Mesothelial cell of epicardium (in vitro differentiated cells): ENCODE measurements at places on chromosomes 3 and 15.
A peak's percentile ranks its signal among the peaks of the same experiment; 100 is the strongest.

DNA sequence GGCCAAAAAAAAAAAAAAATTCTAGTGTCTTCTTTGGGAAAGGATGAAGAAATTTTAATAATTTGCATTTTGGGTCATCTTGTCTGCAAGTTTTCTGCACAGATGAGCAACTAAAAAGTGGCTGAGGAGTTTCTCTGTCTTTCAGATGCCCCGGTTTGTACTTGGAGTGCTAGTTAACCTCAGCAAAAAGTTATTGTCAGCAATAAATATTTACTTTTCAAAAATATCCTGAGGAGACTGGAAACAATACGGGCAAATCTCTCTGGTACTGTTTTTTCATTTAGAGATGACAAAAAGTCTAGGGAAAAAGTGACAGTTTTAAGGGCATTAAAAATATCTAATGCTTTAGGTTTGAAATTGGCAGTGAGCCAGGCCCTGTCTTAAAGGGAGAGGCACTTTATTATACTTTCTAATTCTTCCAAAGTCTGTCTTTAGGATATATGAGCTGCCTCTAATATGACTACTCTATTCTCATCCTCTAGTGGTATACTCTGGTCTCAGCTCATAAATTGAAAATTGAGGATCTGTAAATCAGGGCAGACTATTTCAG is 436.0 kb upstream of the NR2F2 start:
- DNase-seq = no peak

GRCh38 chr3:170797685-170798084 is 72.3 kb downstream of the RPL22L1 start:
- no peak for DNase-seq

- no peak for DNase-seq
These were observed 92.5 kb downstream of the BDH1 start for GRCh38 chr3:197463279-197463678.

DNA sequence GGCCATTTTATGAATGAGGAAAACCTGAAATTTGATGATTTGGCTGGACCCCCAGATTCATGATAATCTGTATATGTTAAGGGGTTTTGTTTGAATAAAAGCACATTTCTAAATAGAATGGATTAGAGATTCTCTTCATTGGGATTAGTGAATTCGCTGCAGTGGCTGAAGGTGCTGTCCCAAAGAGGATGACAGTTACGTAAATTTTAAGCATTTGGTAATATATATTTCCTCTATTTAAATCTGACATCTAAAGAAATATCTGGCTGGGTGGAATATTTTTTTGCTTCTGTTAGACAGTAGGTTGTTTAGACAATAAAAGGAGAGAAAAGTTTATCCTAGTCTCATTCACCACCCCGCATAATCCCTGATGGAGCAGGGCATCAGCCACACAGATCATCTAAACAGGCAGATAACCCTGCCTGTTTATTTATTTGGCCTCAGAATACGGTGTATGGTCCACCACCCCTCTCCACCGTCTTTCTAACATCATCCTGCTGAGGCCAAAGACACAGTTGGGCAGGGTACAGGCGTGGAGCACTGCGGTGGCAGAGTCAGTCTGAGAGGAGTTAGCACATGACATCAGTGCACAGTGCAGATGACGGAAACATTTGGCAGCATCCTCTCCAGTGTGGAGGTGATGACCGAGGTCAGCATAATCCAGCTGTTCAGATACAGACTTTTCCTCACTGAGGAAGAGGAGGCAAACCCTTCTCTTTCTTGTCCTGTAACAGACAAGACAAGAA is 20.4 kb upstream of the NFKBIZ start:
- no peak for DNase-seq

DNA sequence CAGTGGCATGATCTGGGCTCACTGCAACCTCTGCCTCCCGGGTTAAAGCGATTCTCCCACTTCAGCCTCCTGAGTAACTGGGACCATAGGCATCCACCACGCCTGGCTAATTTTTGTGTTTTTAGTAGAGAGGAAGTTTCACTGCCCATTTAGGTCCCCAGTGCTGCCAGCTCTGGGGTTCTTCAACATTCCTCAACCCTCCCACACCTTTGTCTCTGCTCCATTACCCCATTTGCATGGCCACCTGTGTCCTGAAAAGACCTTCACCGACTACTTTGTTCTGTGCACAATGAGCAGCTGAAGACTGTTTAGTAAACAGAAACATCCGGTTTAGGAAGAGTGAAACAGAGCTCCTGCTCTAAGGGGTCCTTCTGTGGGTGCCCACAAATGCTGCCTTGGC is 92.0 kb downstream of the FAM43A start:
- DNase-seq = peak; percentile 19

DNA sequence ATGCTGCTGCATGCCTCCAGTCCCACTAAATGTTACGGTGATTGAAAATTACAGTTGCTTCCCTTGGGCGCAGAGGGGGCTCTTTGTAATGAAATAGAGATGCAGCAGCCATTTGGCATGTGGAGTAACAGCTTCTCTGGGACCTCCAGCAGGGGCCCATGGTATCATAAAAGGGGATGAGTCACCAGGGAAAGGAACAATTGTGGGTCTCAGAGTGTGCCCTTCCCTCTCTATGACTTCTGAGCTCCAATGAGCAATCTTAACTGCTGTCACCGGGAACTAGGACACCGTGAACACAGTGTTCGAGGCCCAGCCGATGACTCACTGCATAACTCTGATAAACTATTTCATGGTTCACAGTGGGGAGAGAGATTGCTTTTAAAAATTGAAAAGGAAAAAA is 164.8 kb upstream of the NUDT16 start:
- no peak for DNase-seq

DNA sequence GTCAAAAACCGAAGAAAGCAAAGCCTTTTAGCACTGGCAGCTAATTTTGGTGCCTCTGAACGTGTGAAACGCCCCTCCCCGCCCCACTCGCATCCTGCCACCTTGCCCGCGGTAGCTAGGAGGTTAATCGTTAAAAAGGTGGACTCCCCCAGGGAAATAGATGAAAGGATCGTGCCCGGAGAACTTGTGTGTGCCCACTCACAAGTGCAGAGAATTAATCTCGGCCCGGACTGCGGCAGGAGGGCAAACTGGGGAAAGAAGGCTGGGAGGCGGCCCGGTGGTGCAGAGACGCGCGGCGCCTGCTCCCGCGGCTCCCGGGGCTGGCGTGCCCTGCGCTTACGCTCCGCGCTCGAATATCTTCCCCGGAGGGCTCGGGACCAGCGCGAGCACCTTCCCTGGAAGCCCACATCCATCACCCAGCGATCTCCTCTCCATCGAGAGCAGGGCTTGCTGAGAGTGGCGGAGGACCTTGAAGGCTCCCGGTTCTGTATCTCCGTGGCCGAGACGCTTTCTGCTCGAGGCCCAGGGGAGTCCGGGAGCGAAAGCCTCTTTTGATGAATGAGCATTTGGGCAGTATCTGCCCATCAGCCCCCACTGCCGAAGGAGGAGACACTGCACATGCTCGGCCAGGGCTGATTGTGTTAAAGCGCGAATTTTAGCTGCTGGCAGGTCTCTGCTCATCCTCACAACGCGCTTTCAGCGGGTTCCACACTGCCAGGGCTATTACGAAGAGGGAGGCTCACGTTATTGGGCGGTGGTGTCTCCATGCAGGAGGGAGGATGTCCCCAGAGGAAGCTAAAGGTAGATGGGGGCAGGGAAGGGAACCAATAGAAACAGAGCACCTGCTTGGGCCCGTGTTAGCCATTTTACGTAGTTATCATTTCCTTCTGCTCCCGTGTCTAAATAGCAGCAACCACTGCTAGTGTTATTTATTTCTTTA is 1.3 kb upstream of the SPTSSB start:
- peak; percentile 56 for DNase-seq

GRCh38 chr3:172319595-172319994 is 128.7 kb downstream of the GHSR start:
- DNase-seq = no peak

DNA sequence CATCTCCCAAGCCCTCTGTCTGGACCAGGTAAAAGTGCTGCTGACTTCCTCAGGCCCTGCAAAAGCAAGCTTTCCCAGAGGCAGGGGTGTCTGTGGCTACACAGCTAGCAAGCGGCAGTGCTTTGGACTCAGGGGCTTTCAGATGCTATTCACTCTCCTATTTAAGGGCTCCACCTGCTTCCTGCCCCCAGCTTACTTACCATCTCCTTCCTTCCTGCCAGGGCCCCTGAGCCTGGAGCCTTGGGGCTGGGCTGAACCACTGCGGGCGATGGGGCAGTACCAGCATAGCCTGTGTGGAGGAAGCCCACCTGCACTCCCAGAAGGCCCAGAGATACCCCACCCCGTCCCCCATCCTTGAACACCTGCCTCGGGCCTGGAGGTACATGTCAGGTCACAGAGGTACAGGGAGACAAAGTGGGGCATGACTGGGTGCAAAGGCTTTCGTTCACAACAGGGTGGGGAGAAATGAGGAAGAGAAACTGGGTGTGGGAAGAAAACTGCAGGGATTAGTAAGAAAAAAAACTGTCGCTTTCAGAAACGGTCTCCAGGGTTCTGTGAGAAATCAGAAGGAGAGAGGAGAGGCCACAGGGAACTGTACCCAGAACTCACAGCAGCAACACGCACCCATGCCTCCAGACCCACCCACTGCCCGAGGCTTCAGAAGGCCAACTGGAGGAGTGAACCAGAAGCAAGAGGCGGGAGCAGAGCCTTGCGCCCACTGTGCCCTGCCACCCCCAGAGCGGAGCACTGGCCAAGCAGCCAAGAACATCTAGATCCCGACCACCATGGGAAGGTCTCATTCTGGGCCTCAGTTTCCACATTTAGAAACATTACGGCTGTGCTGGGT is 49.5 kb downstream of the CCDC12 start:
- DNase-seq = no peak

DNA sequence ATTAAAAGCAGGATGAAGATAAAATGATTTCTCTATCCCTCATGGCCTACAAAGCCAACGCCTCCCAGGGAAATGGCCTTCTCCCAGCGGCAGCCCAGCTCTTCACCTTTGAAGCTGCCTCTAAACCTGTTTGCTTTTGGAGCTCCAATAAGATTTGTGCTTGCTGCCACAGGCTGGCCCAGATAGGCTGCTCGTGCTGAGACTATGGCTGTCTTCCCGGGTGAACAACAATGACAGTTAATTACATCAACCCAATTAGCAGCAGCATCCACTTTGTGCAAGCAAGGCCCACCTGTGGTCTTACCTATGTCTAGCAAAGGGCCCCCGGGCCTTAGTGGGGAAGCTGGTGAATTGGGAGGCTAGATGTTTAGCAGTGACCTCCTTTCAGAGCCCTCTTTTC is 179.6 kb downstream of the P3H2 start:
- DNase-seq = no peak

GRCh38 chr3:134864636-134865035 is 69.6 kb downstream of the EPHB1 start:
- no peak for DNase-seq

GRCh38 chr15:60607817-60608216 is 128.9 kb upstream of the ICE2 start:
- DNase-seq = no peak

- no peak for DNase-seq
These were observed 9.5 kb upstream of the SEMA7A start for GRCh38 chr15:74443100-74443909.

DNA sequence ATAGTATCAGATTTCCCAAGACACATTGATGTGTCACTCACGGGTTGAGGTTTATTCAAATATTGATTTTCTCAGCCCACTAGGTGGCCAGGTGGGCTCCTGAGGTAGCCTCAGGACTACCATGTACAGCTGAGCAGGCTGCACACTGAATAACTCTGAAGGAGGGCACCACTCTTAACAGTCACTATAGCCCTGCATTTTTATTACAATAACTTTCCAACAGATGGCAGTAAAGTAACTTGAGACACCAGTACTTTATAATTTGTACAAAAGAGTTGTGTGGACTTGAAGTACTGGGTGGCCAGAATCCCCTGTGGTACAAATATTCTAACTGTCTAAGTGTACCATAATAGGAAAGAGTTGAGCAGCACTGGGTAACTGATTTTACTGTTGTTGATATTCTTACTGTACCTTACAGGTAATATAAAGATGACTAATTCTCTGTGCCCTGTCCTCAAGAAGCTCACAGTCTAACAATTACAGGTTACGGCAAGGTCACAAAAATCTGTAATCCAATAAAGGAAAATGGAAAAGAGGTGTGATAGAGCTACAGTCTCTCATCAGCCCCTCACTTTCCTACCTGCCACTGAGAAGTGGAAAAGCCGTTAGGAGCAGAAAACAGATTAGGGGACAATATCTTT is 76.0 kb downstream of the ETFA start:
- no peak for DNase-seq

GRCh38 chr3:67090474-67090873 is 92.4 kb downstream of the KBTBD8 start:
- DNase-seq = no peak

DNA sequence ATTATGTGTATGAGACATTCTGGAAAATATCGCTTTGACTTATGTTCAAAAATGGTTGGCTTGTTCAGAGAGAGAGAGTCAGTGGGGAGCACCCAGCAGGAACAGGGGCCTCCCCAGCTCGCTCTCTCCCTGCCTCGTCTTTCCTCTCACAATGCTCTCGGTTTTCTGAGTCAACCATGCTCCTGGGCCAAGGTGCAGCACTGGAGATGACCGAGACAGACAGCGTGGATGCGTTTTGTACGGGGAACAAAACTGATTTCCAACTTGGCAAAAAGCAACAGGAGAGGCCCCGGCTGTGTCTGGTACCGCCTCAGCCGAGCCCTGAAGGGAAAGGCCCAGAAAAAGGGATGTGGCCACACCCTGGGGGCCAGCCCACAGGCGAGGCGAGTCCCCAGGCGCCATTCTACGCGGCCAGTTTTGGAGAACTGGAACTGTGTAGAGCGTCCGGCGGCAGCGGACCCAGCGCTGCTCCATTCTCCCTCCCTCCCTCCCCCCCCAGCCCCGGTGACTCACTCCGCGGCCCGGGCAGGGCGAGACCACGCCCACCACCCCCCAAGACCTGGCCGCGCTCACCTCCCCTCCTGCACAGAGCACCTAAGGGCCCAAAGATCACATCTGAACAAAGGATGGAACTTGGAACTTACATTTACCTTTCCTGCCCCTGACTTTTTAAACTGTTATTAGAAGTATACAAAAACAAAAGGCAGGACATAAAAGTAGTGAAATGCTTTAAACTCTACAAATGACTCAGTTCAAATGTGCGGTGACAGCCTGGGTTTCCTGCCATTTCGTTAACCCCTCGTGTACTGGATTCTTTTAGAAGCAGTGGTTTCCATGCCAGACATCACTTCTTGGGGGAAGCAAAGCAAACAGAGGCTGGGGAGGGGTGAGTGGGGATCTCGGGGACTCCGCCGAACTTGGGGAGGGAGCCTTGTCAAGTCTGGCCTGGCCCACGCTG is 12.7 kb downstream of the ATP10A start:
- DNase-seq = no peak

- no peak for DNase-seq
These were observed 1522.4 kb downstream of the SI start for GRCh38 chr3:163555918-163556317.

DNA sequence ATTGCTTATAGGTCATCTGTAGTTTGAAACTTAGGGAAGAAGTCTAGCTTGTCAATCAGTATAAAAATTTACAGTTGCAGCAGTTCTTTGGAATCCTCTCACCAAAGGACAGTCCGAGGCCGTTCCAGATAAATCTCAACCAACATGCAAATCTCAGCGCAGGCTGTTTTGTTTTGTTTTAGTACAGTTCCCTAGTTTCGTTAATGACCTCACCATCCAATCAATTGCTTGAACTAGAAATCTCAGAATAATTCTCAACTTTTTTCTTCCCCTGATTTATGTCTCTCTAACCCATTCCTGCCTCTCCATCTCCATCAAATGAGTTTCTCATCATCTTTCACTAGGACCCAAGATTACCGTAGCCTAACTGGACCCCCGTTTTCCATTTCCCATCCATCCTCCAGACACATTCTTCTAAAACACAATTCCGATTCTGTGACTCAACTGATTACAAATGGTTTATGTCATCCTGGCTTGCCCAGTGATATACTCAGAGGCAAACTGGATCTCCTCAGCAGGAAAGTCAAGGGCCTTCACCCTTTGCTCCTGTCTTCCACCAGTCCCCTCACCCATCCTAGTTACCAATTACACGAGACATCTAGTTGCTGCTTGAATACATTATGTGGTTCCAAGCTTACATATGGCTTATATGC is 1.3 kb downstream of the SMCO1 start:
- DNase-seq = no peak
